Gastrocnemius medialis (tissue), 4 donors: ENCODE measurements at places on chromosomes 7 and 10.

DNA sequence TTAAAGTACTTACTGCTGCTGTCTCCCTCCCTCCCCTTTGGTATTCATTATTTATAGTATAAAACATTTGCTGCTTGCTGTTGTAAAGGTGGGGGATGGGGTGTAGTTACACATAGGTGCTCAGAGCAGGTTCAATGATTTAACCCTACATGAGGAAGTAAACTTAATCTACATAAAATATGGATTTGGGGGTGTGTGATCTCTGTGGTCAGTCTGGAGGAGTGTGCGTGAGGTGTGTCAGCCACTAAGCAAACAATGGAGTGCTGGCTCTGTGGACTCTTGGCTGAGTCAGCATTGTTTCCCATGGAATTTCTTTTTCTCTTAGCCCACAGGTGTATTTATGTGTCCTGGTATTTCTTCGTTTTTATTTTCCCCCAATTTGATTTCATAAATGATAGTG, 133.9 kb downstream of the AUTS2 start:
- DNase-seq = no peak

DNA sequence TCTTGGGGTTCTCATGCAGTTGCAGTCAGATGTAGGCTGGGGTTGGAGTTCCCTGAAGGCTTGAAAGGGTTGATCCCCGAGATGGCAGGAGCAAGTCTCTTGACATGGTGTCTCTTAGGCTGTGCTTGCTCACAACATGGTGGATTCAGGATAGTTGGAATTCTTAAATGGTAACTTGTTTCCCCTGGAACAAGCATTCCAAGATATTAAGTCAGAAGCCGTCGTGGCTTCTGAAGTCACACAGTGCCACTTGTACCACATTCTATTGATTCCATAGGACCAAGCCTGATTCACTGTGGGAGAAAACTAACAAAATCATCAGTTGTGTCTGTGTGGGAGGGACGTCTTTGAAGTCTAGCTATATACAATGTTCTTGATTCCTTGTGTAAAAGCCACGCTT, 3.5 kb upstream of the SLC35B4 start:
- DNase-seq = no peak

- DNase-seq = no peak
Observed at GRCh38 chr10:91344117-91344856, 65.9 kb upstream of the HECTD2 start.

- DNase-seq = no peak
Observed at GRCh38 chr10:75066271-75066670, 45.2 kb upstream of the SAMD8 start.

GRCh38 chr7:74176555-74176954, 2.4 kb downstream of the EIF4H start:
- DNase-seq = no peak

DNA sequence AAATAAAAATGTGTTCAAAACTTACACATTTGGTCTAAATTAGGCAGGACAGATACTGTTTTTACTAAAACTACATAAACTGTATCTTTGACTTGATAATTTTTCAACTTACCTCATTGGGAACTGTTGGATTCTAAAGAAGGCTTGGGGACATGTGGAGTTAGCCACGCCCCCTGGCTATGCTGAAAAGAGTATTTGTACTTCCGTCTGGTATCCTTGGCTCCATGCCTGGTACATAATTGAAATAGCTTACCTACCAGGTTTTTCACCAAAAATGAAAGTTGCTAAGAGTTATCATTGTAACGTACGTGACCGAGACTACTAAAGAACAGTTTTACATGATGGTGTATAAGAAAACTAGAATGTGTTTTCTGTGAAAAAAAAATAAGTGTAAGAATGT, 604.8 kb upstream of the IGFBP3 start:
- DNase-seq = no peak

- no peak for DNase-seq
Observed at GRCh38 chr10:84214612-84215235, 10.6 kb downstream of the LRIT2 start.
